ENCODE measurements at places on chromosomes 12 and 14.

DNA sequence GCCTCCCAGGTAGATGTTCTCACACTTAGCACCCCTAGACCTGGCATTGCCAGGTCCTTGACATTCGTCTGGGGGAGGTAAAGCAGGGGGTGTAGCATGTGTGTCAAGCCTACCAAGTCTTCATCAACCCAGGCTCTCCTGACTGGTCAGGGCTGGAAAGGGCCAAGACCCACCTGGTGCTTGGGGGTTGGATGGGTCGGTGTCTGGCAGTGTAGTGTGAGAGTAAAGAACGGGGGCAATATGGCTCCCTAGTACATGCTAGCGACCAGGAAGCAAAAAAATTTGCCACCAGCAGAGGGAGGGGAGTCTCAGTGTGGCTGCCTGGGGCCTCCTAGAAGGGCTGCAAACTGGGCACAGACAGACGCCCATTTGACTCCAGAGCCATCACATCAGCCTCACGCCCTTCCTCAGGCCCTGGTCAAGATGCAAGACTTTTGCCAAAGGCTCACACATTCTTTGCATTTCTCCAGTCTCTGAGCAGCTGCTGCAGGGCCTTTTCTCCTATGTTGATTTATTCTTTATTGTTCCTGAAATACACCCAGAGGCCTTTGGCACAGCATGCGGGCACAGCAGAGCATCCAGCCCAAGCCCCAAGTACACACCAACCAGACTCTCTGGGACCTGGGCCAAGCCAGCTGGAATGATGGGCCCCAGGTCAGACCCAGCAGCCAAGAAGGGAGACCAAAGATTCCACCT, 38.3 kb upstream of the PNMA1 start:
- DNase-seq, result no peak

GRCh38 chr14:29712601-29713000, 215.0 kb downstream of the PRKD1 start:
- no peak for DNase-seq

GRCh38 chr14:78947681-78948080, 777.5 kb downstream of the NRXN3 start:
- DNase-seq, result no peak

DNA sequence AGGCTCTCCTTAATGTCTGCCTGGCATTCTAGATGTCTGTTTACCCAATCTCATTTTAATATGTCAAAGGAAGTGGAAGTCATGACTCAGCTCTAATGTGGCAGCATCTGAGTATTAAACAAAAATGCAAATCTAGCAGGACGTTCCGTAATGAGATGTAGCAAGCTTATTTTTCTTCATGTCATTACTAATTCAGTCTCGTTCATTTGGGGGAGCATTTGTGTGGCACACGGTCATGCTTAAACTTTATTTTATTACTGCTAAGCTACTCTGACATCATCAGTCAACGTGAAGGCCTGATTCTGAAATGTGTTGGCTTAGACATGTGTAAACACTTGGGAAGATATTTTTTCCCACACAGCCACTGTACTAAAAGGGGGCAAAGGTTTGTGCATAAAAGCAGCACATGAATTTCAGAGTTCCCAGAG, 326.7 kb upstream of the TMPO start:
- DNase-seq, result peak; percentile 46

- no peak for DNase-seq
Measured at GRCh38 chr14:55446833-55447232, 6.4 kb upstream of the TBPL2 start.

- DNase-seq, result peak; percentile 79
Measured at GRCh38 chr12:57522887-57523705, 472 bp downstream of the MBD6 start.

GRCh38 chr12:22543246-22544037, 900 bp downstream of the C2CD5 start:
- DNase-seq, result peak; percentile 70

GRCh38 chr14:100121643-100122480, 37.6 kb downstream of the DEGS2 start:
- no peak for DNase-seq

GRCh38 chr12:8676651-8677050, 14.0 kb upstream of the MFAP5 start:
- DNase-seq, result no peak

- DNase-seq, result no peak
Measured at GRCh38 chr14:33285902-33286700, 347.4 kb downstream of the NPAS3 start.

DNA sequence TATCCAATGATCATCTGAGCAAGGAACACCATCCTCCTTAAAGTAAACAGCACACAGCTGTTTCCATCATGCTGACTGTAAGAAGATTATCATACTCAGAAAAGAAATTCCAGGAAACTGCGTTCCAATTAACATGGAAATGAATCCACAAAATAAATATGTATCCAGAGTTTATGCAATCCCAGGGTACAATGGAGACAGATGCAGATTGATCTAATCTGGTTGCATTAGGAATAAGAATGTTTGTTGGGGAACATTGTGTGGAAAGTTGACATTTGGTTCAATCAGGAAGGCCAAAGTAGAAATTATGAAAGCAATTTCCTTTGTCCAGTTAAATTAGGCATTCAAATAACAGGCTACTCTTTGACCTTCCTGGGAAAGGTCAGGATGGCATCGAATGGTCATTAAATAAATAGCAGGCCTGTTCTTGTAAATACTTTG, 236.9 kb upstream of the AMIGO2 start:
- DNase-seq, result no peak

DNA sequence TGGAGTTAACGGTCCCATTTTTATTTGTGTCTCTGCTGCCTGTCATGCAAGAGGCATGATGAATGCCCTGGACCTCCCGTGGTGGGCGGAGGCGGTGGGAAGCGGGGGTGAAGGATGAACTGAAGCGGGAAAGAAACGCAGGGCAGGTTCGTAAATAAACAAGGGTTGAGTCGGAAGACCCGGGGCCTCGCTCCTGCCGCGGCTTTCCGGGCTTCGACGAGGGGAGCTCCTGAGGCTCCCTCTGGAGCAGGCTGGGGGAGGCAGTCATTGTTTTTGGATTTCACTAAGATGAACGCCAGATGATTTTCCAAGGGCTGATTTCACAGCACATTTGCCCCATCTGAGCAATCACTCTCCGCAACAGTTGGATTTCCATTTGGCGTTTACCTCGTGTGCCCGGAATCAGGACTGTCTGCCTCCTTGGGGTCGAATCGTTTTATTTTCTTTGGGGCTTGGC, 130.2 kb downstream of the SLC38A6 start:
- DNase-seq, result no peak

- DNase-seq, result no peak
Measured at GRCh38 chr12:132040906-132041606, 91.3 kb downstream of the EP400 start.

- peak; percentile 20 for DNase-seq
Measured at GRCh38 chr12:4206470-4206869, 67.1 kb upstream of the CCND2 start.

GRCh38 chr12:107518868-107519267, 166.7 kb upstream of the PWP1 start:
- no peak for DNase-seq

DNA sequence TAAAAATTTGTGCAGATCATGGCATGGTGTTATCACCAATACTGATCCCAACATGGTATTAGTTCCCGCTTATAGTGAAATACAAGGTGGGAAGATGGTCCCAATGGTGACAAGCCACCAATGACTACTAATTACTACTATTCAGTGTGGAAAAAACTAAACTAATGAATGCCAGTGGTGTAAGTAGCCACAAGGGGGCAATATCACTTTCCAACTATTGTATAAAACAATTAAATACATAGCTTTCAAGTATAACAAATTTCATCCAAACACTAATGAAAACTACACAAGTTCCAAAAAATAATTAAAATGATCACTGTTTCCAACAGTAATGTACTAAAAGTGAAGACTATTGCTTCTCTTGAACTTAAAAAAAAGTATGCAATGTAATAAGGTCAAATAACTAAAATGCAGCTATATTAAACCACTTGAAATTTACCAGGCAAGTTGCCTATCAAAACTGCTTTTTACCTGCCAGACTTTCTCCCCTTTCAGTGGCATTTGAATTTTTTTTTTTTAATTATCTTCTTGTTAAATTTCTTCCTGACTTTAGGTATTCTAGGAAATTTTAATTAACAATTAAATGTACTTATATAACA, 58.0 kb downstream of the PAPLN start:
- DNase-seq, result peak; percentile 22
